ENCODE measurements at places on chromosomes 7 and 10.

- DNase-seq: no peak
These were observed 295.0 kb downstream of the SUGCT start for GRCh38 chr7:40429826-40430225.

GRCh38 chr10:36462194-36462593 is 663.2 kb upstream of the ANKRD30A start:
- DNase-seq: no peak

DNA sequence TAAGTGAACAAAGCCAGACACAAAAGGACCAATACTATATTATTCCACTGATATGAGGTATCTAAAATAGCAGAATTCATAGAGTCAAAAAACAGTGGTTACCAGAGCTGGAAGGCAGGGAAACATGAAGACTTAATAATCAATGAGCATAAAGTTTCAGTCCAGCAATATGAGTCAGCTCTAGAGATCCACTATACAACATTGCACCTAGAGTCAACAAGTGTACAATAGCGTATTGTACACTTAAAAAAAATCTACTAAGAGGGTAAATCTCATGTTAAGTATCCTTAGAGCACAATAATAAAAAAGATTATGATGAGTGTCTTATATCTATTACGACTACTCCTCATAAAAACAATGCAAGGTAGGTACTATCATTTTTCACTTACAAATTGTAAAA is 36.1 kb downstream of the C10orf90 start:
- no peak for DNase-seq

DNA sequence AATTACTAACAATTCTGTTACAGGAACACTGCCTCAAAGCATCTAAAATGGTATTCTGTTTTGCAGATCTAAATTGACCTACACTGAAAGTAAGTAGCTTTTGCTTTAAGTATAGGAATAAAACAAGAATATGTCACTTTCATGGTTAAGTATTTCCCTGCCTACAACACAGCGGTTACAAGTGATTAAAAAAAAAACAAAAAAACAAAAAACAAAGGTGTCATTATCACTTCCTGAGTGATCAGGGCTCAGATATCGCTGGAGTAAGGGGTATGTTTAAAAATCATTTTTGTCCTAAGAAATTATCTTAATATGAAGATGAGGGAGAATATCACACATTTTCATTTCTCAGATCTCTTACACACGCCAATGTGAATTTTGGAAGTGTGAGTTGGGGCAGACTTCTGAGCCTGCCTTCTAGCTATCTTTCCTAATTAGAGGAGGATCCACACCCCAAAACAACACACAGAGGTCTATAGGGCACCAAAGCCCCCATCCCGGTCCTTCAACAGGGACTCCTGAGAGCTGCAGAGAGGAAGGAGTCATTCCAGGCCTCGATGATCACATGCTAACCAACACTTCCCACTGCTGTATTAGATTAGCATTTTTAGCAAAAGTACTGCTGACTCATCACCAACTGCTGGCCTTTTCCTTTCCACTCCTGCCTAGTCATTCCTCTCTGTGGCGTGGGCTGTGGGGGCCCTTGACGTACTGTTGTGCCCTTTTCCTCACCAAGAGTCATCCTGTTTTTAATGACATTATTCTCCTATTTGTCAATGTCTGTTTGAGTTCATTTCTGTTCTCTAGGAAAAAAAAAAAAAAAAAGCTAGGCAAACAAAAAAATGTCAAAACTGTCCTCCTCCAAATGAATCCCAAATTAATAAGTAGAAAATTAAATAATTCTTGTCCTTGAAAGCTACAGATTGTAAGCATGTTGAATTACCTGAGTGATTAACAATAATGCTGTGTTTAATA is 31.2 kb downstream of the PRTFDC1 start:
- DNase-seq: peak; percentile 92

Data from astrocyte of the hippocampus (primary cell).